ENCODE measurements at places on chromosomes 5 and 9. TPM values are rescaled to one million over a fixed set of nuclear protein-coding genes. Genes with fewer than 3 reads are reported as not detected.

GRCh38 chr9:89576404-89576839 lies 28.4 kb upstream of the GADD45G start:
- DNase-seq, result no peak

- no peak for DNase-seq
Observed at GRCh38 chr5:148484651-148485050, 100.9 kb downstream of the FBXO38 start.

DNA sequence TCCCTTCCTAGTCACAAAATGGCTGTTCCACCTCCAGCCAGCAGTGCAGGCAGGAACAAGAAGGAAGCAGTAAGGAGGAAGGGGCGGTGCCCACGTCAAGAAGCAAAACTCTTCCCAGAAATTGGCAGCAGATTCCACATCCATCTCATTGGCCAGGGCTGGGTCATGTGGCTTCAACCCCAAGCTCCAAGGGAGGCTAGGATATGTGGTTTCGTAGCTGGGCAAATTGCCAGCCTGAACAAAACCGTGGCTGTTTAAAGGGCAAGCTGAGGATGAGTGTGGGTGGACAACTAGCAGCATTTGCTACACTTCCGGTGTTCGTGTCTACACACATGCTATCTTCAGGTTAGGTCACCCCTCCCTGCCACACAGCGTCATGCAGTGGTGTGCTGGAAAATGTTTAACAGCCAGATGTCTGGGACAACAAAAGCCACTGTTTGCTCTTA lies 92.1 kb upstream of the MAP1B start:
- DNase-seq, result no peak

- no peak for DNase-seq
Observed at GRCh38 chr5:107502676-107503060, 168.1 kb downstream of the EFNA5 start.

- DNase-seq, result peak; percentile 57
Observed at GRCh38 chr9:127397646-127398274, 791 bp downstream of the SLC2A8 start.

- DNase-seq, result no peak
Observed at GRCh38 chr5:141771031-141771430, 89.0 kb upstream of the ARAP3 start.

- no peak for DNase-seq
Observed at GRCh38 chr5:132981288-132981687, 17.9 kb upstream of the AFF4 start.

GRCh38 chr5:159341906-159342310 lies 11.6 kb upstream of the IL12B start:
- DNase-seq, result no peak

Gene SHISAL2B
- total RNA-seq, result not detected

Gene NOXA1
- 0.29 TPM for total RNA-seq

All from uterus (tissue), 4 donors.